SK-MEL-5 (cell line): ENCODE measurements at places on chromosomes 6 and 20. TPM values are rescaled to one million over a fixed set of nuclear protein-coding genes. Genes with fewer than 3 reads are reported as not detected.

Gene SPDEF
- not detected in 2 replicates for total RNA-seq

Gene SH3BGRL2
- 0.98 and 1.0 TPM in 2 replicates for total RNA-seq

Gene ADGB
- total RNA-seq: not detected in 2 replicates

Gene CHRNA4
- not detected in 2 replicates for total RNA-seq

Gene AKAP12
- 24.6 and 26.3 TPM in 2 replicates for total RNA-seq

Gene FAM209A
- total RNA-seq: not detected in 2 replicates

Gene MMP24
- 0.24 and 0.32 TPM in 2 replicates for total RNA-seq

Gene PXDC1
- 53.5 and 59.0 TPM in 2 replicates for total RNA-seq

Gene ADTRP
- total RNA-seq: not detected in 2 replicates

Gene PRSS35
- 0.18 TPM in 1 of 2 replicates, not detected in the other for total RNA-seq

Gene PPDPF
- 29.6 and 37.5 TPM in 2 replicates for total RNA-seq
